HS-27A (cell line): ENCODE measurements at places on chromosomes 7 and 10.

DNA sequence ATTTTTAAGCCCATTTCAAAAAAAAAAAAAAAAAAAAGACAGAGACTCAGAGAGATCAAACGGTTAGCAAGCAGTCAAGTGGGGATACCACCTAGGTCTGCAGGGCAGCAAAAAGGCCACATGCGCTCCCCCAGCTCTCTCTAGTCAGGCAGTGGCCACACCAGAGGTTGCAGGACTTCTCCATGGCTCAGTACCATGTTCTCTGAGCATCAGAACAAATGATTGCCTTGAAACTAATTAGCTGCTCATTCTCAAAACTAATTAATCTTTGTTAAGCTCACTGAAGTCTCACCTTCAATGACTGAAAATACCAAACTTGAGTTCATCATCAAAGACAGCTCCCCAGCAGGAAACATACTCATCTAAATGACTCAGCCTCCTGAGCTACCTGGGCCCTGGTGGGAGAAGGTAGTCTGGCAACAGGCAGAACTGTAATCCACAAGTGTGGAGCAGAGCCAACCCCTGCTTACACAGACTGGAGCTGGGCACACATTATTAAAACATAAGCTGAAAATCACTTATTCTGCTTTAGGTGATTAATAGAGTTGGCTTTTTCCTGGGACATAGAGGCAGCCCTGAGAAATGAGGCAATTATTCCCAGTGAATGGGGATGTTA, 319.6 kb downstream of the GRID1 start:
- DNase-seq, result no peak

GRCh38 chr10:86215046-86215445, 151.5 kb downstream of the GRID1 start:
- DNase-seq, result no peak

- DNase-seq, result no peak
Measured at GRCh38 chr10:69730251-69731156, 71.2 kb upstream of the COL13A1 start.

GRCh38 chr10:11125004-11125403, 107.3 kb downstream of the CELF2 start:
- no peak for DNase-seq

DNA sequence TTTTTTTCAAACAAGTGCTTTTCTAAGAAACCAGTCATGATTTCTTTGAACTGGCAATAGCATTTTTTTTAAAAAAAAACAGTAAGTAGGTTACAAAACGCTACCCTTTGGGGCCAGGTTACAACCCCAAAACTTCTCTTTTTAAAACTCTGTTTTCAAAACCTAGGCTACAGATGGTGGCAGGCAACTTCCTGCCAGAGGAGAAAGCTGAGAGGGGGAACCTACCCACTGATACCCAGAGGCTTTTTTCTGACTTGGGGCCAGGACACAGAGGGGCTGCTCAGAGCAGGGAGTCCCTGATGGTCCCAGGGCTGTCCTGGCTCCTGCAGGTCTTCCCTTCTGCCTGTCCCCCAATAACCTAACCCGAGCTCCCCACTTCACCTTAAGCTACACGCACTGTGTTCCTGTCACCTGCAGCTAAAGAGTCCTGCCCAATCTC, 6.9 kb downstream of the STN1 start:
- no peak for DNase-seq

DNA sequence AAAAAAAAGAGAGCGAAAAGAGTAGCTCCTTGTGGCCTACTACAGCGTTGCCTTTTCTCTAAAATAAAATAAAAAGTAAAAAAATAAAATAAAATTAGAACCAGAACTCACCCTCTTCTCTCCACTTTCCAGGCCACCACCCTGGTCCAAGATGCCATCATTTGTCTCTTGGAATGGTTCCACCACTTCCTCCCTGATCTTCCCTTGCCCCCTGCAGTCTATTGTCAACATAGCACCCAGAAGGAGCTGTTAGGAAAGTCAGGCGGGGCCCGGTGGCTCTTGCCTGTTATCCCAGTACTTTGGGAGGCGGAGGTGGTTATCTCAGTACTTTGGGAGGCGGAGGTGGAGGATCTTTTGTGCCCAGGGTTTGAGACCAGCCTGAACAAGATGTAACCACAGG, 7.6 kb upstream of the GRID2IP start:
- DNase-seq, result peak; percentile 11

- DNase-seq, result no peak
Measured at GRCh38 chr10:68109331-68109730, at the start of gene MYPN. MYPN (plus strand) TSS chr10:68109488; CDS start chr10:68121439, 11,951 bp downstream.

DNA sequence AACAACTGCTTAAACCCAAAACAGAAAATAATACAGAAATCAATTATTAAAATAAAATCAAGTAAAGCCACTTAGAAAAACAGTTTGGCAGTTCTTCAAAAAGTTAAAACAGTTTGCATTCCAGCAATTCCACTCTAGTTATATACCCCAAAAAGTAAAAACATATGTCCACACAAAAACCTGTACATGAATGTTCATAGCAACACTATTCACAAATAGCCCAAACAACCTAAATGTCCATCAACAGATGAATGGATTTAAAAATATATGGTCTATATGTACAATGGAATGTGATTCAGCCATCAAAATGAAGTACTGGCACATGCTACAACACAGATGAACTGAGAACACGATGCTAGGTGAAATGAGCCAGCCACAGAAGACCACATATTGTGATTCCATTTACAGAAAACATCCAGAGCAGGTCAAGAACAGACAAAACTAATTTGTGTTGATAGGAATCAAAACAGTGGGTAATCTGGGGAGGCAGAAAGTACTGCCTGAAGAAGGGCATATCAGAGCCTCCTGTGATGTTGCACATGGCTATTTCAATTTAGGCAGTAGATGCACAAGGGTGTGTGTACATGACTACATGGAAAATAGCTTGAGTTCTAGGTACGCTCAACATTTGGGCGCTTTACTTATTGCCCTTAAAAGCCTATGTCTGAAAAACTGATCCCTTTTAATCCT, 66.3 kb downstream of the CYTH3 start:
- no peak for DNase-seq

DNA sequence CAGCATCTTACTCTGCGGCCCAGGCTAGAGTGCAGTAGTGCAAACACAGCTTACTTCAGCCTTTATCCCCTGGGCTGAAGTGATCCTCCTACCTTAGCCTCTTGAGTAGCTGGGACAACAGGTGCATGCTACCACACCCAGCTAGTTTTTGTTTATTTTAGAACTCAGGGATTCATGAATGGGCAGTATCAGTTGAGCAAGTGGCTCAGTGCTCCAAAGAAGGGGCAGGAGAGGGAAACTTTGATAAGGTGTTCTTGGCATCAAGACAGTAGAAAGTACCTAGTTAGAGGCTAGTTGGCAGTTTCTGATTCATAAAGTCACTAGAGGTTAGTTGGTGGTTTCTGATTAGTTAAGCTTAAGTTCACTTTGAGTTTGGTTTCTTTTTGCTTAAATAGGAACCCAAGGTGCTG, 18.4 kb downstream of the TRIM24 start:
- no peak for DNase-seq

- no peak for DNase-seq
Measured at GRCh38 chr10:130039141-130039540, 71.5 kb downstream of the C10orf143 start.

- no peak for DNase-seq
Measured at GRCh38 chr10:3647074-3647473, 137.9 kb downstream of the KLF6 start.

DNA sequence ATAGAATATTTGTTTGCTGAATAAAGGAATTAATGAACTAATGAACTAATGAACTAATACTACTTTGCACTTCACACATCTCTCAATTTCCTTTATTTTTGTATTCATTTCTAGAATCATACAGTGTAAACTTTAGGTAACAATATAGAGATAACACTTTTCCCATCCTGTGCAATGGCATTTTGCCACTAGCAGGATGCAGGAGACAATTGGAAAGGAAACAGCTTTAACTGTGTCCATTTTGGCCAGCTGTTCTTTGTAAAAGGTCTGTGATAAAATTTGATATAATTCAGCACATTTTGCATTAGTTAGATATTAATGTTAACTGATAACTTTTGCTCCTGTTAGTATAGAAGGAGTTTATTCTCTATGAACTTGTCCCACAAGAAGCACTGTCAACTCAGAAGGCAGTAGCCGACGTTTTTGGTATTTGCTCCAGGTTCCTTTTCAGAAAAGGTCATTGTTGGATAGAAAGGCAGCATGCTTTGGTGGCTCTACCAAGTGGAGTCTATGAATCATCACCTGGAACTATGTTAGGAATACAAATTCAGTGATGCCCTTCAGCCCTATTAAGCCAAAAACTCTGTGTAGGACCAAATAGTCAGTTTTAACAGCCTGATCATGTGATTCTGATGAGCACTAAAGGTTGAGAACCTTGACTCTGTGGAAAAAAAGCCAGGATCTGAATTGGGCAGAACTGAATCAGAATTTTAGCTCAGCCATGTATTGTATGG, 86.6 kb downstream of the NRG3 start:
- DNase-seq, result no peak

GRCh38 chr10:123491364-123491763, 174.8 kb upstream of the GPR26 start:
- DNase-seq, result no peak

DNA sequence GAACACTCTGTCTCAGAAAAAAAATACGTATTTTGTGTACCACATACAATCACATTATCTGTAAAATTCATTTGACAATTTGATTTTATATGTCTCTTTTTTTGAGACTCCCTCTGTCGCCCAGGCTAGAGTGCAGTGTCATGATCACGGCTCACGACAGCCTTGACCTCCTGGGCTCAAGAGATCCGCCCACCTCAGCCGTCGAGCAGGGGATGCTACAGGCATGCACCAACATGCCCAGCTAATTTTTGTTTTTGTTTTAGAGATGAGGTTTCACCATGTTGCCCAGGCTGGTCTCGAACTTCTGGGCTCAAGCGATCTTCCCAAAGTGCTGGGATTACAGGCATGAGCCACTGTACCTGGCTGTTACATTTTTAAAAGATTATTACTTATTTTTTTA, 11.6 kb upstream of the BAZ1B start:
- DNase-seq, result no peak

DNA sequence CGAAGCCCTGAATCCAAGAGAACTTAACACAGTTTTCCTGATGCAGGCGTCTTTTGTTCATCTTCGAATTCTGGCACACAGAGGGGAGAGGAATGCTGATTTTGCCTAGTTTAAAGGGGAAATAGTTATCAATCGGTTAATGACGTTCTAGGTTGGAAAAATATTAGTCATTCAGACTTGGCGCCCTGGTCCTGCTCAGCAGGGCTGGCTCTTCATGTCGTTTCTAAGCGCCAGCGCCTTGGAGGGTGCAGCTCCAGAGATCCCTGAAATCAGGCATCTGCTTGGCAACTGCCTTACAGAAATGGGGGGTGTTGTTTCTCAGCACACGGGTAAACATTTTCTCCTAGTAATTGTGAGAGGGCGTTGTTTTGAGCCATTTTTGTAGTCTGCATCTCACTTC, 1.3 kb upstream of the PRTFDC1 start:
- DNase-seq, result no peak

DNA sequence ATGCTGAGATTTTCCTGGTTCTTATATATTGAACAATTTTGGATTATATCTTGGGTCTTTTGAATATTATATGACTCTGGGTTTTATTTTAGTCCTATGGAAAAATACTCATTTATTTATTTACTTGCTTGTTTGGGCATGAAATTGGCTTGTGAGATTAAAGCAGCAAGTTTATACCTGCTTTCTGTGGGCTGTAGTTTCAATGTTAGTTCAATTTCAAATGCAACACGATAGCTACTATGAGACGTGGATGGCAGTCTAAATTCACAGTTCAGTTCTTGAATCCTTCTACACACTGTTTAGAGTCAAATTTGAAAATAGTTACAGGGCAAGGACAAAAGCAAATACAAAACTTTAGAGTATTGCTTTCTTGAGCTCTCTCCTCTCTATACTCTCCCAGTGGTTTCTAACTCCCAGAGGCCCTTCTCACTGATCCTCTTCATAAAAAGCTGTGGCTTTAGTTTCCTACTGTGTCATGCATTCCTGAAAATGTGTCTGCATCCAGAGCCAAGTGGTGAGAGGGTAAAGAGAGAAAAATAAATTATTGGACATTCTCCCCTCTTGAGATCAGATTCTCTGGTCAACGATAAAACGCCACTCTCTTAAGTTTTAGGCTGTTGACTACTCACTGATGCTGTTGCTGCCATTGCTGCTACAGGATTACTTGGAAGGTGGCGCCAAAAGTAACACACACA, 34.4 kb downstream of the POLR1F start:
- DNase-seq, result no peak

DNA sequence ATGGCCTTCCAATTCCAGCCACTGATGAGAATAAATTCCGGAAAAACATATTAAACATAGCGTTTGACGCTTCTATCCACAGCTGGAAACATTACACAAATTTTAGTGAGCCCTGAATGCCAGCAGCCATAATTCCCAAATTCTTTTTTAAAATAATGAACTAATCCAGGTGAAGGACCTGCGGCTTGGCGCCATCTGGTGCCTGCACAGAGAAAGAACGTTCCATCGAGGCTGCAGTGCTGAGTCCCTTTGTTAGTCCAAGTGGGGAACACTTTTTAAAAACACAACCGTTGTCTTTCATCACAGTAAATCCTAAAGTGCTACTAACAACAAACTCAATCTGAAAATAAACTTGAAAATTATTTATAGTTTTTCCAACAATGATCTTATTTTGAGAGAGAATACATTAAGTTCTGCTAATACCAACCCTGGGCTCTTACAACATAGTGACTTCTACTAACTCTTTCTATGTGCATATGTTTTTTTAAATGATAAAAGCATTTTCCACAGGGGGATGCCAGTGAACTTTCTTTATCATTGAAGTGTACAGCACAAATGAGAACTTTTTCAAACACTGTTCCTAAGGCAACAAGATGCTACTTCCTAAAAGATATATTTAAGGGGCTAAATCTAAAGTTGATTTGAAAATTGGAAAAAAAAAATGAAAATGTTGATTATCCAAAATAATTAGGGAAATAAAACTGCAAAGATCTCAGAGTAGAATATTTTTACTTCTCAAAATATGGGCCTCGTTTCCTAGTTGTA, 166.9 kb upstream of the RNF32 start:
- no peak for DNase-seq

DNA sequence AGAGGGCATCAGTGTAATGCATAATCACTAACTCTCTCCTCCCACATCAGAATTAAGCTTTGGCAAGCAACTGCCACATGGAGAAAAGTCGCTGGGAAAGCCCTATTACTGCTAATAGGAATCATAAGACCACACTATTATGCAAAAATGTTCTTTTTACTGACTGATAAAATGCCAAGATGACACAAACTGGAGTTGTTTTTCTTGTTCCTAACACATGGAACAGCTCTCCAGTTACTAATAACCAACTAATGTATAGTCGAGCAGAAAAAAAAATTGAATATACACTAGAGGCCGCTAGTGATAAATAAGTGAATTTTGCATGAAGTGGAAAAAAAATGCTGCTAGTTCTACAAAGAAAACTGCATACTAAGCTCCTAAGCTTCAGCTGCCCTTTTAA, 165.6 kb downstream of the TPK1 start:
- no peak for DNase-seq
